ENCODE measurements at places on chromosomes 16 and 17. TPM values are rescaled to one million over a fixed set of nuclear protein-coding genes. Genes with fewer than 3 reads are reported as not detected.

The SEZ6 gene
- total RNA-seq = not detected

The KRTAP4-5 gene
- not detected for total RNA-seq

The FAM20A gene
- total RNA-seq = not detected

The OR1F1 gene
- not detected for total RNA-seq

The LDHD gene
- 0.48 TPM for total RNA-seq

The MYH11 gene
- total RNA-seq = not detected

The PDXDC1 gene
- total RNA-seq = 49.8 TPM

The VASN gene
- total RNA-seq = 0.11 TPM

The SHMT1 gene
- total RNA-seq = 47.0 TPM

The GRIN2A gene
- total RNA-seq = not detected

The BRIP1 gene
- total RNA-seq = 19.0 TPM

The UBE2Z gene
- 130 TPM for total RNA-seq

The GCGR gene
- total RNA-seq = 0.26 TPM

The ITGB4 gene
- total RNA-seq = 0.54 TPM

The HAS3 gene
- 0.71 TPM for total RNA-seq

Data from activated T-helper 17 cell treated with anti-CD3 and anti-CD28 coated beads, Interleukin-2, amount 50 U/mL, for 72 hours (primary cell).